ENCODE measurements at places on chromosomes 1 and 21. TPM values are rescaled to one million over a fixed set of nuclear protein-coding genes. Genes with fewer than 3 reads are reported as not detected.

DNA sequence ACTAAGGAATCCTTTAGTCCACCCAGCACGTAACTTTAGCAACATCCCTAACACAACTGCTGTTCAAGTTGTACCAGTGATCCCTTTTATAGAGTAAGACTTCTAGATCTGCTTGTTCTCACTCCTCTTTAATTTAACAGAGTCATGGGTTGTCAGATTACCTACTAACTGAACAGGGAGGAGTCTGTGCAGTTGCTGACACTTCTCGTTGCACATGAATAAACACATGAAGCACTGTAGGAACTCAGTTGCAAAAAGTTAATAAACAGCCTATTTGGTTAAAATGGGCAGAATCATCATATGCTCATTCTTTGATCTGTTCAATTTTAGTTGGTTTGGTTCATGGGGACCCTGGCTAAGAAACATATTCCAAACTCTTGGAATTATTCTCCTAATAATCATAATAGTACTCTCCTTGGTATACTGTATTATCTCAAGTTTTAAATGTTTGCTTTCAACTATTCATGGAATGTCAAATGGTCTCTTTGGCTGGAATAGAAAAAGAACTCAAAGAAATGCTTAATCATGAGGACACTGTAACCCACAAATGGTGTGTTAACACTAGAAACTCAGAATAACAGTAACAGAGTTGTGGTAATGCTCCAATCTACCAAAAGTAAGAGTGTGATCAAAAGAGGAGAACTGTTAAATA, 15.6 kb downstream of the PLPPR5 start:
- no peaks in the 10 kb centered on the region for H3K4me1 ChIP-seq
- H3K4me3 ChIP-seq = no peak overlapping the region
- H3K27me3 ChIP-seq = no peaks in the 10 kb centered on the region
- H3K27ac ChIP-seq = no peak overlapping the region

Gene OR2T5
- not detected for total RNA-seq

GRCh38 chr1:1072849-1073742, 1.0 kb downstream of the RNF223 start:
- no peak for DNase-seq
- H3K4me1 ChIP-seq = peaks cover 2% of the 10 kb centered on the region
- no peaks in the 10 kb centered on the region for H3K27me3 ChIP-seq
- H3K36me3 ChIP-seq = no peaks in the 10 kb centered on the region

DNA sequence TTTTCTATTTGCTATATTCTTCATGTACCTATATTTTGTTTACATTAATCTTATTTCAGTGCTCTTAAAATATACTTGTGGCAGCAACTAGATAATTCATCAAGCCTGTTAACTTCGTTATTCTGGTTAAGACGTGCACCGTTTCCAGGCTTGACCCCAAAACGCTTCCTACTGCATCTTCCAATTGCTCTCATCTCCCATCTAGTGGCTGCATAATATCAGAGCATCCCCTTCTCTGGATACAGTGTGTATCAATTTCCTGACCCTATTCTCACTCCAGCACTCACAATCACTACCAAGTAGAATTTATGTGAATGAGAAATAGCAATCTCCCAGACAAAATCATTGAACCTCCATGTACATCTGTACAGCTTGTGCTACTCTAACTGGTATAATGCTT, 1280.3 kb upstream of the B3GALT2 start:
- H3K27ac ChIP-seq = no peak overlapping the region
- H3K36me3 ChIP-seq = no peaks in the 10 kb centered on the region
- H3K4me1 ChIP-seq = no peaks in the 10 kb centered on the region
- no peak for DNase-seq

GRCh38 chr1:205970486-205970885, 27.2 kb upstream of the SLC26A9 start:
- DNase-seq = no peak
- H3K36me3 ChIP-seq = no peaks in the 10 kb centered on the region
- H3K4me1 ChIP-seq = no peaks in the 10 kb centered on the region
- H3K27ac ChIP-seq = no peak overlapping the region

GRCh38 chr1:12711536-12711935, 4.4 kb upstream of the AADACL3 start:
- H3K4me3 ChIP-seq = no peak overlapping the region
- DNase-seq = no peak
- H3K4me1 ChIP-seq = no peaks in the 10 kb centered on the region
- no peaks in the 10 kb centered on the region for H3K36me3 ChIP-seq

Gene TRIM33
- 36.7 TPM for total RNA-seq

Gene ADAMTS4
- total RNA-seq = 3.4 TPM

DNA sequence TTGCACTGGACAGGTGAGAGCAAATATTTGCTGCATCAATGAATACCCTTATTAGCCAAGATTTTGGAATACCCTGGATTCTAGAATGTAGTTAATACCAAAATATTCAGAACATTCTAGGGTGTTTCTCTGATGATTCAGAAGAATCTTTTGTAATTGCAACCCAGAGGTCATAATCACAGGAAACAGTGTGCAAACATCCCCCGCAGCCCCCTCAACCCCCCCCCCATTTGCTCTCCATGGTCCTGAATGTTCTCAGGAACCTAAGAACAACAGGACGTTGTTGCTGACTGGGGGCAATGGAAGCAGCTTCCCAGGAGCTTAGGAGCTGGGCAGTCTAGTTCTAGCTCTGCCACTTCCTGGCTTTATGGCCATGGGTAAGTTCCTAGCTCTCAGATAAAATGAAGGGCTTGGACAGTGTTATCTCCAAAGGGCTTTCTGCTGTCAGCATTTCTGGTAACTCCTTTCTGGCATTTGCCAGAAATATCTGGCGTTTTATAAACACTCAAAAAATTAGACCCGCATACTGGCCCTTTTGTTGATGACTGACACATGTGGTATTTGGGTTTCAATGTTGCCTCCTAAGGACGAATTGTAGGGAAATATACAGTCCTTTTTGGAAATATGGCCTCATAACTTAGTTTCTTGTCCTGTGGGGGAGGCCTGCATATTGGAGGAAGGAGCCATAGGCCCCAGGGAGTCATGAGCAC, 178.6 kb downstream of the RRAGC start:
- DNase-seq = no peak
- H3K36me3 ChIP-seq = no peaks in the 10 kb centered on the region
- H3K27ac ChIP-seq = no peak overlapping the region
- no peak overlapping the region for H3K4me3 ChIP-seq

GRCh38 chr1:11062965-11063401, 3.2 kb upstream of the SRM start:
- peaks cover 4% of the 10 kb centered on the region for H3K4me1 ChIP-seq
- no peaks in the 10 kb centered on the region for H3K27me3 ChIP-seq
- no peak for DNase-seq
- H3K27ac ChIP-seq = no peak overlapping the region
- H3K4me3 ChIP-seq = no peak overlapping the region

DNA sequence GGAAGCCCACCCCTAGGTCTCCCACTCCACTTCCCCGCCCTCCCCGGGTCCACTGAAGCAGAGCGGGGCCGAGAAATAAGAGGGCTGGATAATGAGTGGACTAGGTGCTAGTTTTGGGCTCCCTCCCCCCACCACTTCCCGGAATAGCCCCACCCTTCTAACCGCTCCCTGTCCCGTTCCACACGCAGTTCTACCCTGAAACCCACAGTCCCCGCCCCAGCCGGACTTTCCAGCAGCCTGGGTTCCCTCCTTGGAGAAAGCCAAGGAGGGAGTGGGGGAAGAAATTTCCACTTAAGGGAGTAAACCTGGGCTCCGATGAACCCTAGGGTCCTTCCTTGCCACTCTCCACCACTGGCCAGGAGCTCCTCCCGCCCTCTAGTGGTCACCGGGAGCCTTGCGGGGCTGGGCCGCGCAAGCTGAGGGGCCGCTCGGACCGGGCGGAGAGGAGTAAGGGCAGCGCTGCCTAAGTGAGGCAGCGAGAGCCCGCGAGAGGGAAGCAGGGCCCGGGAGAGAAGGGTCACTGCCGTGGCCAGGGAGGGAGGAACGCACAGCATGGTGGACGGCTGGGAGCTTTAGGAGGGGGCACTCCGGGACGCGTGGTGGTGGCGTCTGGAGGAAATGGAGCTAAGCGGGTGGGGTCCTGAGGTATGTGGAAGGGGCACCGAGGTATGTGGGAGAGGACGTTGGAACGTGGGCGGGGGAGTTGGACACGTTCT, 14.3 kb downstream of the THBS3 start:
- peaks cover 19% of the 10 kb centered on the region for H3K4me1 ChIP-seq
- peak; percentile 75 for DNase-seq
- H3K36me3 ChIP-seq = no peaks in the 10 kb centered on the region
- H3K27me3 ChIP-seq = no peaks in the 10 kb centered on the region

Gene FMO1
- total RNA-seq = 0.28 TPM

GRCh38 chr1:220991506-220991905, 112.3 kb downstream of the HLX start:
- H3K4me1 ChIP-seq = no peaks in the 10 kb centered on the region
- H3K4me3 ChIP-seq = no peak overlapping the region
- H3K27me3 ChIP-seq = no peaks in the 10 kb centered on the region
- no peaks in the 10 kb centered on the region for H3K36me3 ChIP-seq

Gene CFAP45
- total RNA-seq = 2.6 TPM

Data from prostate gland (tissue), 2 donors.